A549 treated with GW870086 at 1 μM for 4 hours (cell line): ENCODE measurements at places on chromosomes 12 and 14. TPM values are rescaled to one million over a fixed set of nuclear protein-coding genes. Genes with fewer than 3 reads are reported as not detected.

Gene NKX2-1
- 0.05 to 0.10 TPM in 2 of 5 replicates, not detected in the others for total RNA-seq

Gene TGFB3
- 0.66 to 1.3 TPM (median 1.0 TPM) in 5 replicates for total RNA-seq

Gene SEL1L
- 13.9 to 27.6 TPM (median 24.5 TPM) in 5 replicates for total RNA-seq

Gene VSIG10
- total RNA-seq: 16.5 to 19.9 TPM (median 17.4 TPM) in 5 replicates

Gene DPPA3
- not detected in 5 replicates for total RNA-seq

Gene OASL
- 2.7 to 4.7 TPM (median 4.1 TPM) in 5 replicates for total RNA-seq

Gene KCNJ8
- total RNA-seq: 0.15 to 0.44 TPM (median 0.31 TPM) in 5 replicates

Gene CELA1
- not detected in 5 replicates for total RNA-seq

Gene STAB2
- not detected in 5 replicates for total RNA-seq

Gene KLRC3
- 0.41 to 0.42 TPM in 2 of 5 replicates, not detected in the others for total RNA-seq

Gene GSC
- total RNA-seq: 0.18 to 0.45 TPM (median 0.37 TPM) in 5 replicates

Gene RGS6
- total RNA-seq: not detected in 5 replicates

Gene GDF11
- total RNA-seq: 2.6 to 4.8 TPM (median 4.0 TPM) in 5 replicates

Gene PRPF40B
- 5.2 to 7.9 TPM (median 6.3 TPM) in 5 replicates for total RNA-seq

Gene NEUROD4
- not detected in 5 replicates for total RNA-seq

Gene SNX6
- total RNA-seq: 56.7 to 99.7 TPM (median 76.6 TPM) in 5 replicates

Gene ACVRL1
- 0.05 to 0.14 TPM in 2 of 5 replicates, not detected in the others for total RNA-seq

Gene CARMIL3
- total RNA-seq: 0.33 to 0.75 TPM (median 0.61 TPM) in 5 replicates

Gene UNC79
- total RNA-seq: 0.01 to 0.03 TPM (median 0.03 TPM) in 4 of 5 replicates, not detected in the other

Gene PLBD1
- total RNA-seq: 3.8 to 6.3 TPM (median 5.6 TPM) in 5 replicates

Gene PSMD9
- total RNA-seq: 113 to 168 TPM (median 127 TPM) in 5 replicates

Gene KLRK1
- not detected in 5 replicates for total RNA-seq

Gene INSM2
- total RNA-seq: 0.03 to 0.11 TPM (median 0.05 TPM) in 3 of 5 replicates, not detected in the others

Gene FOXN4
- total RNA-seq: 0.03 to 0.08 TPM (median 0.06 TPM) in 4 of 5 replicates, not detected in the other

Gene LRRIQ1
- 0.47 to 1.3 TPM (median 1.0 TPM) in 5 replicates for total RNA-seq

Gene WSCD2
- total RNA-seq: not detected in 5 replicates

Gene A2M
- 0.09 to 0.22 TPM (median 0.17 TPM) in 3 of 5 replicates, not detected in the others for total RNA-seq

Gene RPL10L
- not detected in 5 replicates for total RNA-seq

Gene NRL
- total RNA-seq: 0.75 to 1.1 TPM (median 1.0 TPM) in 5 replicates

Gene PKP2
- 4.9 to 6.1 TPM (median 5.8 TPM) in 5 replicates for total RNA-seq

Gene MAPK1IP1L
- total RNA-seq: 95.9 to 110 TPM (median 105 TPM) in 5 replicates

Gene PIK3C2G
- total RNA-seq: not detected in 5 replicates
